Stimulated activated CD4-positive, alpha-beta T cell treated with anti-CD3 and anti-CD28 coated beads, TNF-alpha, amount 100 ng/mL, for 4 hours (primary cell): ENCODE measurements at places on chromosomes 12 and 14.

DNA sequence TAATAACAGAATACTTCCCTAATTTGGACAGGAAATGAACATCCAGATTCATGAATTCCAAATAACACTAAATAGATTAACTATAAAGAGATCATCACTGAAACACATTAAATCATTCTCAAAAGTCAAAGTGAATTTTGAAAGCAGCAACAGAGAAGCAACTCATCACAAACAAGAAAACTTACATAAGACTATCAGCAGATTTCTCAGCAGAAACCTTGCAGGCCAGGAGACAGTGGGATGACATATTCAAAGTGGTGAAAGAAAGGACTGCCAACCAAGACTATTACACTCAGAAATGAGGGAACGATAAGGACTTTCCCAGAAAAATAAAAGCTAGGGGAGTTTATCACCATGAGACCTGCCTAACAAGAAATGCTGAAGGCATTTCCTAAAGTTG lies 70.8 kb downstream of the ITPR2 start:
- no peak for DNase-seq

DNA sequence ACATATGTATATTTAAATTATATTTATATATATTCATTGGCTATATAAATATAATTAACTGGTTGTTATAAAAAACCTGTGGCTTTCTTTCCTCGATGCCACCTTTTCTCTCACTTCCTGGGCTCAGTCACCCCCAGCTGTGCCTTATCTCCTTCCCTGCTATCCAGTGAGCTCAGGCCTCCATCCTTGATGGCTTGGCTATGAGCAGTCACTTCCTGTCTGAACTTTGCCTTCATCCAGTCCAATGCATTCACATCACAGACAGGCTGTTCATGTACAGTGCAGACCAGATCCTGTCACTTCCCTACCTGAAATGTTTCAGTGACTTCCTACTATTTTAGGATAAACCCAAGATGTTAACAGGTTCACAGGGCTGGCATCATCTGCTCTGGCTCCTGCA lies 115.3 kb upstream of the PRB2 start:
- no peak for DNase-seq

- DNase-seq = no peak
These were observed 8.7 kb downstream of the DNAI7 start for GRCh38 chr12:25186038-25186787.

GRCh38 chr12:20372326-20373096 lies 4.2 kb downstream of the PDE3A start:
- DNase-seq = no peak

DNA sequence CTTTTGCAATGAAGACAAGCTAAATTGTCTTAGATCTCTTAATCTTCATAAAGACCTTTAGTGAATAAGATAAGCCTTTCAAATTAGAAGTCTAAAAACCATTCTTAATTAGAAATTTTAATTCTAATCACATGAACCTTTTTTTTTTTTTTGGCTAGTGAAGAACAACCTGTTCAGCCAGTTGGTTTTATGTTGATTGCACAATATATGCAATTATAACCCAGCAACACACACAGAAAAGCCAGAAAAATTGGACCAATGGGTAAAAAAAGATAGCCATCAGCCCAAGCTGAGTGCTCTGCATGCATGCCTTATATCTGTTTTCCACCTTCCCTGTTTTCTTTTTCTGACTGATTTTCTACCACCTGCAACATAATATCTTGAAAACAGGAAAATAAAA lies 252.2 kb downstream of the SYT10 start:
- no peak for DNase-seq

GRCh38 chr12:15856097-15856982 lies 25.8 kb upstream of the STRAP start:
- DNase-seq = peak; percentile 20

GRCh38 chr12:97142737-97143410 lies 235.8 kb downstream of the NEDD1 start:
- DNase-seq = no peak

DNA sequence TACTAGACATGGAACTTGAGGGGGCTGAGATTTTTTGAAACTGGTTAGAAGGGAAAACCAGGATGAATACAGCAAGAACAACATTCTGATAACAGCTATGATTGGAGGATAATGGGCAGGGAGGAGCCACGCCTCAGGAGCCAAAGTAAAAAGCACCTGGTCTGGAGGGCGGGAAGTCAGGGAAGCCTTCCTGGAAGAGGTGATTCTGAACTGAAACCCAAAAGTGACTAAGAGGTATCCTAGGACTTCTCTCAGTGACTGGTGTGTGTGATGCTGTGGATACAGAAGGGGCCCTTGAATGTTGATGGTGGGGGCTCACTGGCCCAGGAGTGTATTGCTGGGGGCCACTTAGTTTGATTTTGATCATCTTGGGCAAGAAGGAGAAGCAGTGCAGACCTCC lies 18.8 kb upstream of the GPR68 start:
- DNase-seq = no peak

DNA sequence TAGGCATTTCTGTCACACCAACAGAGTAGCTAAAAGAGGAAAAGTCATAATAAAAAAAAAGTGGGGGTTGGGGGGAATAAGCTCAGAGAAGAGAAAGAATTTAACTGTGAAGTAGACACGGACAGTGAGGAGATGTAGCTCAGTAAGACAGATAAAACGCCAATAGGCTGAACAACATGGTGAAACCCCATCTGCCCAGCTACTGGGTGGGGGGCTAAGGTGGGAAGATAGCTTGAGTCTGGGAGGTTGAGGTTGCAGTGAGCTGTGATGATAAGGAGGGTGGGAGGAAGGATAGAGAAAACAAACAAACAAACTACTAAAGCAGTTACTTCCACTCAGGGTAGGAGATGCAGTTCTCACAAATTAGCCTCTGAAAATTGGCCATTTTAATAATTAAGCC lies 25.0 kb downstream of the HECTD4 start:
- DNase-seq = no peak
